ENCODE measurements at places on chromosomes 3 and 15.

DNA sequence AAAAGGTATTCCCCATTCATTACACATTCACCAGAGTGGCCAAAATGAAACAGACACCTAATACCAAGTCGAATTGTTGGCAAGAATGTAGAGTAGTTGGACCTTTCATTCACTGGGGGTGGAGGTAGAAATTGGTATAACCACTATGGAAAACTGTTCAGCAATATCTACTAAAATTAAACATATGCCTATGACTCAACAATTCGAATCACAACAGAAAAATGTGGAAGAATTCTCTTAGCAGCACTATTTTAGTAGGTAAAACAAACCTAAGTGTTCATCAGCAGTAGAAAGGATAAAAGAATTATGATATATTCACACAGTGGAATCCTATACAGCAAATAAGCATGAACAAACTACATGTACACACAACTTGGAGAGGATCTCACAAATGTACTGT is 30.6 kb downstream of the POLG start:
- DNase-seq, result no peak

DNA sequence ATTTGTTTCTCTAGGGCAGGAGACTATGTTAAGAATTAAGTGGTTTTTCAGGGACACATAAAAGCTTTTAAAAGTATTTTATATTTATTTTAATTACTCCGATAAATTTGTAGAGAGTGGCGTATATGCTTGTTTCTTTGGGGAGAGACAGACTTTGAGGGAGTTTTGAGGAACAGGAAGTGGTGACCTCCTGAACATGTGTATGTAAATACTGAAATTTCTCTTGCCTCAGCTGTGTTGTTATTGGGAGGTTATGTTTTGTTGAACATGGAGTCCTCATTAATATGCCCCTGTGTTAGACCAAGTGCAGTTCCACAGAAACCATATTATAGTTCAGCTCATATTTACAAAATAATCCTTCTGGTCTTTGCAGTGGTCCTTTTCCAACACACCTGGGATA is 41.8 kb upstream of the UTS2B start:
- no peak for DNase-seq

GRCh38 chr3:135224815-135225362 is 429.8 kb downstream of the EPHB1 start:
- DNase-seq, result no peak

DNA sequence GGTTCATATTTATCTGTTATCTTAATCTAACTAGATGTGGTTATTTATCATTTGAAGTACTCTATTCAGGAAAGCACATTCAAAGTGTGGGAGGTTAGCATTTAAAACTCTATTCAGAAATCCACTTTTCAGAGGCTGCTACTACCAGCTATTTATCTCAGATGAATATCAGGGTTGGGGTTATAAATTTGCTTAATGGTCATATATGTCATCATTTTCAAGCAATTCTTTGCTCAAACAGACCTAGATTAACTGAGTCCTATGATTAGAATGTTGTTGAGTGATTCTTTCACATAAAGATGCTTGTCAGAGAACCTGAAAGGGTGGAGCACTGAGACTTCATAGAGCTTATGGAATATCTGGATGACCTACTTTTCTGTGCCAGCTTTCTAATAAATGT is 436.9 kb upstream of the TGFBR2 start:
- DNase-seq, result no peak

DNA sequence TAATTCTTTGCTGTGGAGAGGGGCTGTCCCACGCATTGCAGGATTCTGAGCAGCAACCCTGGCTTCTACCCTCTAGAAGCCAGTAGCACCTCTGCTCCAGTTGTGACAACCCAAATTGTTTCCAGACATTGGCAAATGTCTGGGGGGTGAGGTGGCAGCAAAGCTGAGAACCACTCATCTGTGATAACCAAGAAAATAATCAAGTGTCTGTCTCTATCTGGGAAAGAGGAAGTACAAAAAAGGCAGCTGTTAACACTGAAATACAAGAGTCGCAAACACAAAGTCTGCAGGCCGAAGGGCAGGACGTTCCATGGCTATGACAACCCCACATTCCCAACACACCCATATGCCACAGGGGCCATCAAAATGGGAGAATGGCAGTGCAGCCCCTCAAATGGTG is 42.2 kb upstream of the GNB5 start:
- DNase-seq, result no peak

GRCh38 chr3:73719413-73719851 is 94.7 kb upstream of the PDZRN3 start:
- DNase-seq, result no peak

DNA sequence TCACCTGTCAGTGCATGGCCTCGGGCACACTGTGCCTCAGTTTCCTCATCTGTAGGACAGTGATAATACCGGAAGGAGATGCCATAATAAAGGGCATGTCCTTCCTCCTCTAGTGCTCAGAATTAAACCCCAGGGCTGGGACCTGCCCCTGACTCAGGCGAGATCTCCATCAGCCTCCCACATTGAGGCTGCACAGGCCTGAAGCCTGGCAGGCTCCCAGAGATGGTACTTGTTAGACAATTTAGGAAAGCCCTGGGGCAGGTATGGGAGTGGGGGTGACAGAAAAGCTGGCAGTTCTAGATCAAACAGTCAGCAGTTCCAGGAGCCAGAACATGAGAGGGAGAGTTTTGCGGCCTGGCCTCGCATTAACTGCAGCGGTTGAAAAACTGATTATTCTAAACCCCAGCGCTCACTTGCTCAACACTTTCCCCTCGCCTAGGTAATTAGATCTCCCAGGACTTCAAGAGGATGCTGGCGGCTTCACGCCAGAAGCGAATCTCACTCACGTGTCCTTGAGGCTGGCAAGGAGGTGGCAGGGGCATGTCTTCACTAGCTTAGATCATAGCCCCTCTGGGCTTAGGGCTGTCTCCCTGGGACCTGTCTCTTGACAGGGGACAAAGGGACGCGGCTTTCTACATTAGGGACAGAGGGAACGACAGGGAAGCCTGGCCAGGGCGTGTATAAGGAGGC is 73.1 kb downstream of the ATP2B2 start:
- no peak for DNase-seq

GRCh38 chr3:197829397-197830045 is 38.5 kb downstream of the LRCH3 start:
- no peak for DNase-seq

- DNase-seq, result no peak
Measured at GRCh38 chr3:60013241-60013640, 963.4 kb upstream of the CFAP20DC start.

- no peak for DNase-seq
Measured at GRCh38 chr3:184505076-184505878, 56.3 kb upstream of the EPHB3 start.

GRCh38 chr3:55162031-55162795 is 234.4 kb upstream of the LRTM1 start:
- DNase-seq, result no peak

- no peak for DNase-seq
Measured at GRCh38 chr3:29454161-29454611, 173.3 kb downstream of the RBMS3 start.

DNA sequence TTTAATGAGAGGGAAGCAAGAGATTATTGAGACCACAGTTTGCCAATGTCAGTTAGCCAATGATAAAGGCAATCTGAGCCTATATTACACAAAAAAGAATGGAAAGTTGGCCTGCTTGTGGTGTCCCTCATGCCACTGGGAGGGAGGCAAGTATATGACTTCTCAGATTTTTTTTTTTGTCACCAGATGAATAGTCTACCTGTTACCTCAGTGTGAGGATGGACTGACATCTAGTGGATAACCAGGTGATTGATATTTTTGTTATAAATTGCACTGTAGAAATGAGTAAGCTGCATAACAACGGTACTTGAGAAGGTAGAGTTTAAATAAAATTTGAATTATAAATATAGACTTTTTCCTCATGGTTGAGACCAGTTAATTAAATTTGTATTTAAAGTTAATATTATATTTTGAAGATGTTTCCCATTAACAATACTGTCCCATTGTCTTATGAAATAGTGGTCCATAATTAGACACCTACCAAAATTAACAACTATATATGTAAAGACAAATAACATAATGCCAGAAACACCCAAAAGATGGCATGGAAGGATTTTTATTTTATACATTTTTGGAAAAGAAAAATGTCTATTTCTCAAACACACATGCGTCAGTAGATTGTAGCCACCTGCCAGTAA is 237.8 kb upstream of the GADL1 start:
- no peak for DNase-seq

DNA sequence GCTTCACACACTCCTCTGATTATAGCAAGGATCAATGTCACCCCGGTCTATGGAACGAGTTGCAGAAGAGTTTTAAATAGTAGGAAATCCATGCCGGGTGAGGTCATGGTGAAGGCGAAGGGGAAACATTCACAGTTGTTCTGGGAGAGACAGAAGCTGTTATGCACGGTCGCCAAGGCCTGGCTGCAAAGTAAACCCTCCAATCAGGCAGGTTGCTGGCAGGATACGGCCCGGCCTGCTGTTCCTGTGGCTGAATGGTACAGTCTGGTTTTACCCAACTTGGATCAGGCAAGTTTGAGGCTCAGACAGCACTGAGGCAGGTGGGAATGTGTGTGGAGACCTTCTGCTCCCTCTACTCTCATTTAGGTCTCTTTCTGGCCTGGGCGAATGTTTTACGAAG is 45.3 kb upstream of the ATP2B2 start:
- no peak for DNase-seq

GRCh38 chr3:65080432-65080831 is 392.6 kb upstream of the ADAMTS9 start:
- no peak for DNase-seq

- peak; percentile 55 for DNase-seq
Measured at GRCh38 chr15:48440084-48440483, 108.9 kb downstream of the DUT start.

DNA sequence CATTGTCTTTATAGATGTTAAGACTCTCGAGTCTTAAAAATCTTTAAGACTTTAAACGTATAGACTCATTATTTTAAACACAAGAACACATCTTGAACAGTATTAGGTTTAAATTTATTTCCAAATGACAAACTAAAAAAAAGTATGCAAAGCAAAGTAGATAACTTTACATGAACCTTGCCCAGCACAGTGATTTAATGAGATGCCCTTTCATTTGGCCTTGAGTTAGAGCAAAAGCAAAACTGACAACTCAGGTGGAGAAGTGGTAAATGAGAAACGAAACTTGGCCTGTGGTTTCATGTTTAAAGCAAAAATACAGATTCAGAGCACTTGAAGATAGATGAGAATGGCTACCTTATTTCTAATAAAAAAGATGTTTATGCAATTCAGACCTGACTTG is 8.6 kb downstream of the GPR15 start:
- DNase-seq, result no peak

DNA sequence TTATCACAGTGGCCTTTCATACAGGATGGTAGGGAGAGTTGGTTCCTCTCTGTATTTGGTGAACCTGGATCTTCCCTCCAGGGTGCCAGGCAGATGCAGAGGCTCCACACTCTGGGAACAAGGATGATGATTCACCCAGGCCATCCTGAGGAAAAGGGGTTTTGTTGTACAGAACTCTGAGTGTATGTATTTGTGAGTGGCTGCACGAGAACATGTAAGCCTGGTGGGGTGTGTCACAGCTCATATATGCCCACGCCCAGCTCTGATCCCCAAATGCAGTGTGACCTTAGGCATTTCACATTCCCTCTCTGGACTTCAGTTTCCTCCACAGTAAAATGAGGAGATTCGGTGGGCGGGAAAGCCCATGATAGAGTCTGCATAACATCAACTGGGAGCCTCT is 11.6 kb upstream of the CILP start:
- no peak for DNase-seq

DNA sequence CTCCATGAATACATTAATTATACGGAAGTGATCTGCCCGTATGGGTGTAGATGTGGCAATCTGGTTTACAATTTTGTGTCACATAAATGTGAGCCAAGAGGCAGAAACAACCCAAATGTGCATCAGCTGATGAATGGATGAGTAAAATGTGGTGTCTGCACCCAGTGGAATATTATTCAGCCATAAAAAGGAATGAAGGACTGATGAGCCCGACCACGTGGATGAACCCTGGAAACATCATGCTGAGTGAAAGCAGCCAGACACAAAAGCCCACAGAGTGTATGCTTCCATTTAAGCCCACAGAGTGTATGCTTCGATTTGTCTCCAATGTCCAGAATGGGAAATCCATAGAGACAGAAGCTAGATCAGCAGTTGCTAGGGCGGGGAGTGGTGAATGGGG is 27.6 kb upstream of the FBLN2 start:
- DNase-seq, result no peak

GRCh38 chr3:153896197-153896596 is 225.0 kb upstream of the ARHGEF26 start:
- no peak for DNase-seq

DNA sequence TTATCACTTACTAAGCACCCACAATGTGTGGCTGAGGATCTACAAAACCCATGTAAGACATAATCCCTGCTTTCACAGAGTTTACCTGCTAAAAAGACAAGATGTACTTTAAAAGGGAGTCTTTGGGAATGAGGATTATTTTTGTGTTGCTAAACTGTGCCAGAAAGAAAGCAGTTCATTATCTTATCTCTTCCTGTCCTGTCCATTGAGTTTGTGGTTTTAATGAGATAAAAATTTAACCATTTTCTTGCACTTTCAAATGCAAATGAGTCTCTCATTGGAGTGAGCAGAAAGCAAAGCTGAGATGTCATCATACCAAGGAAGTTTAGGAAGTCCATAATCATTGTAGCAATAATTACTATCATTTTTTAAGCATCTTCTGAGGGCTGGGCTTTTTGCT is 231.2 kb upstream of the ADAMTS9 start:
- DNase-seq, result no peak

GRCh38 chr15:67824197-67824968 is 926 bp upstream of the SKOR1 start:
- DNase-seq, result no peak

GRCh38 chr3:164679245-164679644 is 399.1 kb downstream of the SI start:
- no peak for DNase-seq

GRCh38 chr3:169453256-169454059 is 210.1 kb downstream of the MECOM start:
- DNase-seq, result no peak

DNA sequence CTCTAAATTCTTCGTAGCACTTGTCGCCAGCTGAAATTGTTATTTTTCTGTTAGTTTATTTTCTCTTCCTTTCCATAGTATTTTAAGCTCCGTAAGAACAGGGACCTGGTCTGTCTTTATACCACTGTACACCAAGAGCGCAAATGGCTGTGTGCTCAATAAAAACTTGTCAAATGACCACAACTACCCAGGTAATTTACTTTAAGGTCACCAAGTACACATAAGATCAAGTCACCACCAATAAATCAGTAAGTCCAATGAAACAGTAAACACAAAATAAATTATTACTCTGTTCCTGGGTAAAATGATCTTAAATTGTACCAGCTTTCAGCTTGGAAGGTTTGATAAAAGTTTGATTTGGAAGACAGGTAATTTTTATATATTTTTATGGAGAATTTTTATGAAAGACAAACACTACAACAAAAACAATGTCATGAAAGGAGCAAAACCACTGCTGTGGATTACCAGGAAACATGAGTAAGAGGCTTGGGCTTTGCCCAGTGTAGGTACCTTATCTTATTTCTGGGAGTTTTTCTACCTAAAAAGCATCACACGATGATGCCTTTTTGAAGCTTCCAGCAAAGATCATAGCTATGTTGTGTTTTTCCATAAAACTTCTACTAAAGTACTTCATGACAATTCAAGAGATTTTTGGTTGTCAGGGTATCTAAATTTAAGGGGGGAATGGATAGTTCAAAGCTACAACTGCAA is 406.8 kb downstream of the SHQ1 start:
- DNase-seq, result no peak

- peak; percentile 90 for DNase-seq
Measured at GRCh38 chr15:91942720-91943394, 89.3 kb downstream of the SLCO3A1 start.

Data from right cardiac atrium (tissue), 5 donors.